Urinary bladder (tissue), 4 donors: ENCODE measurements at places on chromosomes 4 and X. TPM values are rescaled to one million over a fixed set of nuclear protein-coding genes. Genes with fewer than 3 reads are reported as not detected.

The ASB12 gene
- 0.39 TPM for polyA plus RNA-seq

- no peak for DNase-seq
Observed at GRCh38 chr4:88419874-88420273, 37.0 kb upstream of the HERC5 start.

The TLR2 gene
- 10.4 TPM for polyA plus RNA-seq

DNA sequence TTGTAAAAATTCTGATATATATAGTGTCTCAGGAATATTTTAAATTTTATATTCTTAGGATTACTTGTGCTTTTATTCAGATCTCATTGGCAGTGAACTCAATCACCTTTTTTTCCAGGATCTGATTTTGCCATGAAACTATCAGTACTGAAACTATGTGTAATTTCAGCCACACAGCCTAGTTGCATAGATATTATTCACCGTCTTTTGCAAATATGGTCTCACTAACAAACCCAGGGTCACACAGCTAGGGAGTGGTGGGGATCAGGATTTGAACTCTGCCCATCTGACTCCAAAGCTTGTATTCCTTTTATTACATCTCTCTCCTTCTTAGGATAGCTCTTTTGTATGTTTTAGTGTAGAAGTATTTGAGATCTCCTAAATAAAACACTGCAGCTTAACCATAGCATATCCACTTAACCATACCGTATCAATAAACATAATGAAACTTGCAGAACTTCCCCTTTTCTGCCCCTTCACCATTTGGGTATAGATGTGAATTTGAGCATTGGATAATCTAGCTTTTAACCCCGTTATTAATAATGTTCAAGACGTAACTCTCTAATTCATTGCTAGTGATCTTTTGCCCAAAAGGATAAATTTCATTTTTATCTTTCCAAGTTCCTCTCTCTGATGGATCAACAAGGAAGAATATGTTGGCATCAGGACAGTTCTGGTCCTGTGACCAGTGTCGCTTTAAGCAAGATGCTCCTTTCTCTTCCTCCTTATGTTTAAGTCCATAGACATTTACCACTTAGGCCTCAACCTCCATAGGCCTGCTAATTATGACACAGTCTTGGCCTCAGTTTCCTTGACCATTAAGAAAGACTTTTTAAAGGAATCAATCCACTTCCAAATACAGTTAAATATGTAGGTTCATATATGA, 74.6 kb downstream of the RAPGEF2 start:
- DNase-seq, result no peak

DNA sequence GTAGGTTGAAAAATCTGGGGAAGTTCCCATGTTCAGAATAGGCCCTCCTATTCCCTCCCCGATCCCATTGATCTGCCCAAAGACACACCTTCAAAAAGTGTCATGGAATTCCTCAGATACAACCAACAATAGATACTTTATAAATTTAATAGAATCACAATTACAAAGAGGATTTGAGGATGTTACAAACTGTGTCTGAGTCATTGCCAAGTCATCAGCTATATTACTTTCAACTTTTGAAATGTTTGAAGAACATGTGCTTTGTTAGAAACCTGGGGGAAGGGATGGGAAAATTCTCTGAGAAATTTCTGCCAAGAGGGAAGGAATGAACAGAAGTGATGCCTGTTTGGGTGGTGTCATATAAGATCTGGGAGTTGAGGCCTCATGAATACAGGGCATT, 46.7 kb downstream of the KCNIP4 start:
- DNase-seq, result no peak

The ZBED1 gene
- 28.2 TPM for polyA plus RNA-seq

DNA sequence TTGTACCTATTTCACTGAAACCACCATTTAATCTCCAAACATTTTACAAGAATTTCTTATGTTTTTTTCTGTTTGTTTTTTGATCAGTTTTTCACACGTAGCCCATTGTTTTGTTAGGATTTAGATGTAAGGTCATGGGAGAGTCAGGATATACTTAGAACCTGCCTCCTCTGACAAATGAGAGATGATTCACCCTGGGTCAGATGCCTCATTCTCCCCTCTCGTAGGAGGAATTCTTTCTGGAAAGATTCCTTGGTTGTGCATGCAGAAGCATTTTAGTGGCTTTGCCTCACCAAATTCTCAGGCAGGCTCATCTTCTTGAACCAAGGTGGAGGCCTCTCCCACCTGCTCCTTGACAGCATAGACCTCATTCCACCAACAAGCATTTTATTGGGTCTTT, 599.3 kb downstream of the SPRY1 start:
- no peak for DNase-seq

The GABRE gene
- polyA plus RNA-seq, result 9.1 TPM
